ENCODE measurements at places on chromosomes 16 and 17.

- DNase-seq = peak; percentile 46
Measured at GRCh38 chr17:7650509-7651096, at the start of gene ATP1B2. TSS of gene ATP1B2 (plus strand) at chr17:7650926. CDS start at chr17:7651519, 593 bp downstream.

GRCh38 chr17:58503866-58504265 is 10.6 kb downstream of the MTMR4 start:
- DNase-seq = no peak

GRCh38 chr17:47774331-47774730 is 41.3 kb downstream of the TBX21 start:
- no peak for DNase-seq

DNA sequence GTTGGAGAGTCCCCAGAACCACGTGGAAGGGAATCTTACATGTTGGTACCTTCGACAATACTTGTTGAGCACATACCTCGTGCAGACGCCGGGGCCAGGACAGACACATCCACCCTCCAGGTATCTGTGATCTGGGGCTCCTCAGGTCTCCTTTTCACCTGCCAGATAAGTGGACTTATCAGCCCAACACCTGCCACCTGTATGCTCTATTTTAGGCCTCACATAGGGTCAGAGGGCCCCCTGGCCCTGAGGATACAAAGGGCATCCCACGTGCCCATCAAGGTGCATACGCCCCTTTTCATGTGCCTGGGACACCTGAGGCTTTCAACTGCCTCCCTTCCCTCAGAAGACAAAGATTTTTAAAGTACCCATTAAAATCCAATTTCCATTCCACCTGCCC is 212.7 kb downstream of the MRTFB start:
- DNase-seq = no peak

DNA sequence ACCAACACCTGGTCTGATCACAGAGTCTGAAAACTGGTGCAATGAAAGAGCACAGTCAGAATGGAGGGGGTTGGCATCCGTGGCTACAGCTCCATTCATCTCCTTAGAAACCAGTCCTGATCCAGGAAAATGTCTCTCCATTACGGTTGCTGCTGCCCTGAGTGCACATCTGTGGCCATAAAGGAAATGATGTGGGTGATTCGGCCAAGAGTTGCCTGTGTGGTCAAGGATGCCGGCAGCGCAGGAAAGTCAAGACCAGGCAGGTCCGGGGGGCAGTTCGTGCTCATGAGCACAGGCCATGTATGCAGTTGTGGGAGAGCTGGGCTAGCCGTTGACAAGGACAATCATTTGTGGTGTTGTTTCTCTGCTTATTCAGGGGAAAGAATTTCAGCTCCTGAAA is 5.9 kb downstream of the XAF1 start:
- DNase-seq = no peak

DNA sequence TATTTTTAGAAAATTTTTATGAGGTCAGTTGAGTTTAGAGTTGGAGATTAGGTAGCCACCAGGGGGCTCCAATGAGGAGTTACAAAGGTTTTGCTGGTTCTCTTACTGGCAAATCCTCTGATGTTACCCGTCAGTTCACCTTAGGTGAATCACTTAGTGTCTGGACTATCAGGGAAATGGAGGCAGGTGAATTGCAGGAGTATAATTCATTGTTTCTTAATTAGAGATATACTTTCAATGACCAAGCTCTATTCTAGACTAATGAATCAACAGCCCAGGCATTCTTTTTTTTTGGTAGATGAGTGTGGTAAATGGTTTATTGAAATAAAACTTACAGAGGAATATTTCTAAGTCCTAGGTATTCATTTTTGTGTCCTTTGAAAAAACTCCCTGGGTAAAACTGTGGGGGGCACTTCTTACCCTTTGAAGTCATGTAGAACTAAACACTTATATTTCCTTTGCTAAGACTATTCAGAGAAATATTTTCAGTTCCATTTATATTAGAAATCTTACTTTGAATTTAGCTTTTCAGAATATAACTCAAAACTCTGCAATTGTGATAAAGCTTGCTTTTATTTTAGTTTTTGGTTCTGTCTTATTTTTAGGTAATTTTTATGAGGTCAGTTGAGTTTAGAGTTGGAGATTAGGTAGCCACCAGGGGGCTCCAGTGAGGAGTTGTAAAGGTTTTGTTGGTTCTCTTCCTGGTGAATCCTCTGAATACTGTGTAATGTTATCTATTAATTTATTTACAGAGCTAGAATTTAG is 17.7 kb downstream of the PSMD11 start:
- DNase-seq = peak; percentile 28

- no peak for DNase-seq
Measured at GRCh38 chr16:13207151-13207550, 305.8 kb downstream of the SHISA9 start.

GRCh38 chr16:71358464-71358998 is at the start of gene CALB2:
TSS of gene CALB2 (plus strand) at chr16:71358723. CDS start at chr16:71358793, 70 bp downstream.
- peak; percentile 23 for DNase-seq

DNA sequence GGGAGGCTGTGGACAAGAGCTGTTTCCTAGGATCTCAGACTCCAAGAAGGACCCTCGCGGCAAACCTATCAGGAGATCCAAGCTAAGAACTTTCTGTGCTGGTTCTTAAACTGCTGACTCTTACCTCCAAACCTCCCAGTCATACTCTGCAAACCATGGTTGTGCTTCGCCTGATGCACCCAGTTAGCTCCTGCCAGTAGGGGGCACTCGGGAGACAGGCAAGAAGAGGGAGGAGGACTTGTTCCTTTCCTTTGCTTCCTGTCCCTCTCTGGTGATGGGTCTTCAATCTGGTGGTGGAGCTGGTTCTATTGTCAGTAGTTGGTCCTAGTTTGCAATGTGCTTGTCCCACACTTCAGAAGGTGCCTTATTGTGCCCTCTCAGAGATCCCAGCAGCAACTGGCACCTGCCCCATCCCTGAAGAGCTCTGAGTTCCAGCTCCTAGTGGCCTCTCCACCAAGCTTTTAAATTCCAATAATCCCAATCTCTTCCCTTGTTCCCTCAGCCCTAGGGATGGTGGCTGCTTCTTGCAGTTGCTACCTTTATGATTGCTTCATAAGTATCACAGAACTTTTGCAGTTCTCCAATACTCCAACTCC is 113.5 kb upstream of the RPL38 start:
- no peak for DNase-seq

GRCh38 chr17:27541301-27542023 is 85.2 kb downstream of the KSR1 start:
- DNase-seq = no peak

DNA sequence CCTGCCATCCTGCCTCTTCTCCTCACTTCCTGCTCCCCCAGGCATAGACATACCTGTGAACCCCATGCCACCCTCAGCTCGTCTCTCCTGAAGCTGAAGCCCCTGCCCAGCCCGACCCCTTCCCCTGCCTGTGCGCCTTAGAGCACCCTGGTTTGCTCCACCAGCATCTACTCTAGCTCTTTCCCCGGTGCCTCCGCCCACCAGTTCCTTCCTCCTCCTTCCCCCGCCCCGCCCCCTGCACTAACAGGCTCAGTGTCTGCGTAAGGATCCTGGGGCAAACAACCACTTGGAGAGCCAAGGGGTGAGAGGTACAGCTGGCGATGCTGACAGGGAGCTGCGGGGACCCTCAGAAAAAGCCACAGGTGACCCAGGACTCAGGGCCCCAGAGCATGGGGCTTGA is 1.9 kb downstream of the GPR142 start:
- peak; percentile 17 for DNase-seq

DNA sequence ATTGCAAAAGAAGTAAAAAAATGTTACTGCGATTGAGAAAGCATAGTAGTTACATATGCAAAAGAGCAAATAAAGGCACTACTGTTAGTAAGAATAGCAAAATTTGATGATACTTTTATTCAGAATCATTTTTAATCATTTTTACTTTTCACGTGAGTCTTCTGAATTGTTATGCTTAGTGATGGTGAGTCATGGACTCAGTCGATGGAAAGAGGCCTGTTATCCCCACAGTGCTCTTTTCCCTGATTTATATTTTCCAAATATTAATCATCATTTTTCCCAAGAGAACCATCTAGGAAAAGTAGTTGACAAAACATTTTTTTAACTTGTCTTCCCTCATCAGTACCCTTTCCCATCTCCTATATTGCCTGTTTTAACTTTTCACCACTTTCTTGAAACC is 181.1 kb downstream of the CHD9 start:
- no peak for DNase-seq

DNA sequence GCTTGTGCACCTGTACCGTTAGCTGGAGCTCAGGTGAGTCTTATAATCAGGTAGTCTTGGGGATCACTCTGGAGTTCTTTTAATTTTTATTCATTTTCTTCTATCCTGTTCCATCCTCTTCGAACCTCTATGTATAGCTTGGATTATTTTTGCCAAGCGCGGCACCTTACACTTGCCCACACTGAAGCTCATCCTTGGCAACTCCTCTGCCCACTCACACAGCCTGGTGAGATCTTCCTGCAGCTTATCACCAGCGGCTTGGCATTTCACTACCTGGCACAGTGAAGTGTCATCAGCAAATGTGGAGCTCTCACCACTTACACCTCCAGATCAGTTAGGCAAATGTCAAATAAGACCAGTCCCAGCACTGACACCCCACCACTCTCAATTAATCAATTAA is 116.7 kb downstream of the CACNG3 start:
- no peak for DNase-seq

GRCh38 chr16:5042574-5043171 is 8.9 kb upstream of the NAGPA start:
- DNase-seq = no peak

GRCh38 chr16:89525146-89525913 is 17.1 kb downstream of the SPG7 start:
- no peak for DNase-seq

GRCh38 chr17:80091376-80091775 is 10.0 kb upstream of the GAA start:
- no peak for DNase-seq

DNA sequence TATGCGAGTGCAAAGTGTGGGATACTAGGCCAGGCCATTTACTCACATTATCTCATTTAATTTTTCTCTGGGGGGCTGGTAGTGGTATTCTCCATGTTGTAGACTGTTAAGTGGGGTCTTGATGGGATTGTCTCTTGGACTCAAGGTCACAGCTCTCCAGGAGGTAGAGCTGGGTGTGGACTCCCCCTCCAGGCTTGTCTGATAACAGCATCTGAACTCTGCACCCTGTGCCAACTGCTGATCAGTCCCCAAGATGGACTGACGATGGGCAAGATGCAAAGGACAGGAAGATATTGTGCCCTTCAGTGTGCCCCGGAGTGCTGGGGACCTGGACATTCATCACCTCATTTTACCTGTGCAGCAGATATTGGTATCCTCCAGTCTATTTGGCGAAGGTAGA is 147.8 kb downstream of the MSI2 start:
- DNase-seq = no peak

All from stimulated activated CD4-positive, alpha-beta T cell treated with anti-CD3 and anti-CD28 coated beads, Interleukin-15, amount 100 ng/mL, for 1 hour (primary cell).